ENCODE measurements at places on chromosomes 1 and 21.

DNA sequence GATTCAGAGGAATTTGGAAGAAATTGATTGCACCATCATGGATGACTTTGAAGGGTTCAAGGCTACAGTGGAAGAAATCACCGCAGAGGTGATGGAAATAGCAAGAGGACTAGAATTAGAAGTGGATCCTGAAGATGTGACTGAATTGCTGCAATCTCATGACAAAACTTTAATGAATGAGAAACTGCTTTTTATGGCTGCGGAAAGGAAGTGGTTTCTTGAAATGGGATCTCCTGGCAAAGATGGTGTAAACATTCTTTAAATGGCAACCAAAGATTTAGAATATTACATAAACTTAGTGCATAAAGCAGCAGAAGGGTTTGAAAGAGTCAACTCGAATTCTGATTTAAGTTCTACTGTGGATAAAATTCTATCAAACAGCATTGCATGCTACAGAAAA is 698.6 kb downstream of the PLA2G4A start:
- DNase-seq = no peak

GRCh38 chr21:30579346-30579745 is 10.9 kb downstream of the KRTAP22-2 start:
- no peak for DNase-seq

- no peak for DNase-seq
Observed at GRCh38 chr1:66552829-66553228, 18.9 kb downstream of the SGIP1 start.

- DNase-seq = no peak
Observed at GRCh38 chr1:4115191-4115900, 215.3 kb upstream of the C1orf174 start.

GRCh38 chr1:31441558-31441957 is 28.5 kb downstream of the SERINC2 start:
- DNase-seq = no peak

DNA sequence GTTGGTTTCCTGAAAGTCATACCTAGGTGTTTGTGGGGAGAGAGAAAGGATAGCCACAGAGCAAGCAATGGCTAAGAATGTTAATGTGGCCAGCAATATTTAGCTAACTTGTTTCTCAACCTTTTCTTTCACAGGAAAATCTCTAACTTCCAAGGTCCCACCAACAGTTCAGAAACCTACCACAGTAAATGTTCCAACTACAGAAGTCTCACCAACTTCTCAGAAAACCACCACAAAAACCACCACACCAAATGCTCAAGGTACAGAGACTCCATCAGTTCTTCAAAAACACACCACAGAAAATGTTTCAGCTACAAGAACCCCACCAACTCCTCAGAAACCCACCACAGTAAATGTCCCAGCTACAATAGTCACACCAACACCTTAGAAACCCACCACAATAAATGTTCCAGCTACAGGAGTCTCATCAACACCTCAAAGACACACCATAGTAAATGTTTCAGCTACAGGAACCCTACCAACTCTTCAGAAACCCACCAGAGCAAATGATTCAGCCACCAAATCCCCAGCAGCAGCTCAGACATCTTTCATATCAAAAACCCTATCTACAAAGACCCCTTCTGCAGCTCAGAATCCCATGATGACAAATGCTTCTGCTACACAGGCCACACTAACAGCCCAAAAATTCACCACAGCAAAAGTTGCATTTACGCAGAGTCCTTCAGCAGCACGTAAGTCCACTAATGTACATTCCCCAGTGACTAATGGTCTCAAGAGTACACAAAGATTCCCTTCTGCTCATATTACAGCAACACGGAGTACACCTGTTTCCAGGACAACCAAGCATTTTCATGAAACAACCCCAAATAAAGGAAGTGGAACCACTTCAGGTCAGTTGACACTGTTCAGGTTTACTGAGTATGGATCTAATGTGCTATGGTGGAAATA is 15.3 kb downstream of the CD55 start:
- peak; percentile 70 for DNase-seq

DNA sequence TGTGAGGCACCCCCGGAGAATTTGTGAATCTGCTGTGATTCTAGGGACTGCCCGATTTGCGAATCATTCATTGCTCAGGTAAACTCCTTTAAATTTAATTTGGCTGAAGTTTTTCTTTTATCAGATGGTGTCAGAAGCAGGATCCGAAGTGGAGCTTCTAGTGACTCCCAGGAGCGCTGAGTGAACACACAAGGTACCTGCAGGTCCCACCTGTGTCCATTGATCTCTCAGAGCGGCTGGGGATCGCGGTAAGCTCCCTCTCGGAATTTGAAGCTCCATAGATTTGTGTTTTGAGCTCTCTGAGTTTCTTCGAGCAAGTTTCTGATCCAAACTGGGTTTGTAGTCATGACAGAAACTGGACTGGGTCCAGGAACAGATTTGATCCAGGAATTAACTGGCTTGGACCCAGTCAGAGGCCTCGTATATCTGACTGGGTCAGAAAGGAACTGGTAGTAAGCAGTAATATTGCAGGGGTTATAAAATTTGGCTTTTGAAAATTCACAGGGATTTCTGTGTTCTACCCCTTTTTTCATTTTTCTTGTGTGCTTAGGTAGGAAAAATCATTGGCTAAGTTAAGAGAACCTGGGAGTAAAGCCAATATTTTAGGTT is 56.2 kb upstream of the EDEM3 start:
- DNase-seq = no peak

DNA sequence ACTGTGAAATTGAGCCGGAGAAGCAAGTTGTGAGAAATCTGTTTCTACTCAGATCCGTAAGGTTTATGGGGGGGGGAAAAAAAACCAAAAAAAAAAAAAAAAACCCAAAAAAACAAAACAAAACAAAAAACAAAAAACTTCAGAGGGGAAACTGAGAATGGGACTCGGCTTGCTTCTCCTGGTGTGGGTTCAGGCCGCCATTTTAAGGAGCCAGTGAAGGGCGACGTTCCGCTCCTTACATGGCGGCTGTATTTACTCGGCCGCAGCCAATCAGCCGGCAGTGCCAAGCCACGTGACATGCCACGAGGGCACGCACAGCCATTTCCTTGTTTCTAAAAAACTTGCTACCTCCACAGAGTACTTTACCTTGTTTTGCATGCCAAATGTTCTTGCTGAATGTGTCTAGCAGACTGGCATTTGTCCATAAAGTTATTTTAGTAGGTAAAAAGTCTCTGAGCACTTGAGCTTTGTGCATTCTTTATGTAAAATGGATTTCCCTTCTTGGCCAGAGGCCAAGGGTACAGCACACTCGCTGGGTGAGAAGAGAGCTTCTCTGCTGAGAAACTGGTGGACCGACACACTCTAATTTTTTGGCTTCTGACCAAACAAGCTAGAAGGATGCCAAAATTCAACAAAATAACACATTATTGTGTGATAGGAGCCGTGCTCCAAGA is 101.8 kb downstream of the NFIA start:
- no peak for DNase-seq

DNA sequence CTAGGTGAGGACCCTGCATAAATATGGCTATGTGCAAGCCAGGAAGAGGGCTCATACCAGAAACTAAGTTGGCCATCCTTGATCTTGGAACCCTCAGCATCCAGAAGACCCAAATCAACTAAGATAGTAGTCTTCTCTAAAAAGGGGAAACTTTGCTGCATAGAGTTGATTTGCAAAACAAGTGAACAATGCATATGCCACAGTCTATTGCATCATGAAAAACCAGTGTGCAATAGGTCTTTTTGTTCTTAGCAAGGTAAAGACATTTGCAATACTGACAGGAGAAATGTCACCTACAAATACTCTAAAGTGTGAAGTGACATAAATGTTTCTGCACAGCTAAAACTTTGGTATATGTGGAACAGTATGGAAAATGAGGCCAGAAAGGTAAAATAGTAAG is 2.0 kb upstream of the IFI16 start:
- no peak for DNase-seq

GRCh38 chr1:12618965-12619791 is 1.2 kb upstream of the DHRS3 start:
- DNase-seq = no peak

- DNase-seq = no peak
Observed at GRCh38 chr1:243819438-243819839, 30.6 kb downstream of the AKT3 start.

- DNase-seq = no peak
Observed at GRCh38 chr1:8540261-8540941, 222.5 kb downstream of the SLC45A1 start.

DNA sequence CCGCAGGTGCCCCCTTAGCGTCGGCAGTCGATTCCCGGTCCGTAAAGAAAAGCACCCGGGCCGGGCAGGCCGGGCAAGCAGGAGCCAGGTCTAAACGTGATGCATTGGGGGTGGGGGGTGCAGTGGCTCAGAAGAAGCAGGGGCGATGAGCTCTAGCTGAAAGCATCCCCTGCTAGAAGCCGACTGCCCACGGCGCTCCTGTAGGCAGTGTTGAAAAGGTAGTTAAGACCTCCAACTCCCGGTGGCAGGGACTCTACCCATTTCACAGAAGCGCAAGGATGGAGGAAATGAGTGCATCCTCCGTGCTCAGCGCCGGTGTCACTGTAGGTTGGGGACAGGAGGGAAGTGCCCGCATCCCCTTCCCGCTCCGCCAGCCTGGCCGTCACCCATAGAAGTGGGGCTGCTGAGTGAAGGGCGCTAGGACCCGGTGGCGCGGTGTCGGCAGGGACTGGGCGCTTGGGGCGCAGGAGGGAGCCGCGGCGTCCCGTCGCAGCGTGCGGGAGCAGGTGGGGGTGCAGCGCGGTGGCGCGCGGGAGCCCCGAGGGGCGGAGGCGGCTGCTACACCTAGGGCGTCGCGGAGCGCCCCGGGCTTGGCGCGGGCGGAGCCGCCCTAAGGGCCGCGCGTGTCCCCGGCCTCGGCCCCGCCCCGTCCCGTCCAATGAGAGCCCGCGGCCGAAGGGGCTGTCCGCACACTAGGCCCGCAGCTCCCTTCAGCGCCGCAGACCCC is at the start of gene WNT2B:
WNT2B (plus strand) TSS at position 688 of the 727 bp plus-strand sequence. CDS start 298 bp downstream, outside the sequence.
- DNase-seq = no peak

DNA sequence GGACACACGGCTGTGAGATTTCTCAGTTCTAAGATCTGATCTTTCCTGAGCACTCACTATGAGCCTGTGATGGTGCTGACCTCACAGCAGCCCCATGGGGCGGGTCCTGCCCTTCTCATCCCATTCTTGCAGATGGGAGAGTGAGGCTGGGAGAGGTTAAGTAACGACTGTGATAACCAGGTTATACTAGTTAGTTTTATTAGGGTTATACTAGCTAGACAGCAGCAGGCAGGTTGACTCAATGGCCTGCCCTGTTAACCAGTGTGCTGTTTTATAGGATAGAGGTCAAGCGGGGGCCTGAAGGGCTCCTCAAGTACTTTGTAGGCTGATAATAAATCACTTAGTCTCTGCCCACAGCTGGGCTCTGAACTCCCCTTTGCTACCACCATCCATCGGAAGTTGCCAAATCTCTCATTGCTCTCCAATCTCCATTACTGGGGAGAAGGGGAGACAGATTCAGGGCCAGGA is 4.8 kb downstream of the CNTN2 start:
- no peak for DNase-seq

- no peak for DNase-seq
Observed at GRCh38 chr1:223456747-223457146, 63.5 kb downstream of the CCDC185 start.

GRCh38 chr1:219206350-219206749 is 32.7 kb downstream of the LYPLAL1 start:
- no peak for DNase-seq

DNA sequence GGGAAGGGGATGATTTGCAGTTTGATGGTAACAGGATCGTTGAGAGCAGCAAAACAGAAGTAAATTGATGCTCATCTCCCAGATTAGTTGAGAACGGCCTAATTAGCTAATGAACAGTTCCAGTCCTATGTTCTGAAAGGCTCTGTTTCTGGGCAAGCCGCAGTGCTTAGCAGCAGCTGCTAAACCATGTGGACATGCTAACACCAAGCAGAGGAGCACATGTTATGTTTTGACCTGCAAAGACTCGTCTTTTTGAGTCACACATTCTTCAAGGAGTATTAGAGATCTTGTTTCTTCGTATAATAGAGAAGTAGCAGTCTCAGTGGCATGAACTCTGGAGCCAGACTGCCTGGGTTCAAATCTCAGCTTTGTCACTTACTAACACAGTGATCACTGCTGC is 58.1 kb downstream of the CACNA1E start:
- DNase-seq = no peak

DNA sequence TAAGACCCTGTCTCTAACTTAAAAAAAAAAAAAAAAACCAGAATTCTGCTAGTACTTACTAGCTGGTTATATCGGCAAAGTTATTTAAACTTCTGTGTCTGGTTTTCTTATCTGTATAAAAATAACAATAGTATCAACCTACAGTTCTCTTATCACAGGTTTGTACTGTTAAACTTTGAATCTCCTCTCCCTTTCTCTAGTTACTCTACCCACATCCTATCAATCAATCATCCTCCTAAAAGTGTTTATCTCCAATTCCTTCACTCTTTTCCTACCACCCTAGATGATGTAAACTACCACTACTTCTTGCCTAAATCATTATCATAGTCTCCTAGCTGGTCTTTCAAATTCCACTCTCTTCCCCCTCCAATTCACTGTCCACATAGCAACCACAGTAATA is 27.6 kb downstream of the USP33 start:
- no peak for DNase-seq

DNA sequence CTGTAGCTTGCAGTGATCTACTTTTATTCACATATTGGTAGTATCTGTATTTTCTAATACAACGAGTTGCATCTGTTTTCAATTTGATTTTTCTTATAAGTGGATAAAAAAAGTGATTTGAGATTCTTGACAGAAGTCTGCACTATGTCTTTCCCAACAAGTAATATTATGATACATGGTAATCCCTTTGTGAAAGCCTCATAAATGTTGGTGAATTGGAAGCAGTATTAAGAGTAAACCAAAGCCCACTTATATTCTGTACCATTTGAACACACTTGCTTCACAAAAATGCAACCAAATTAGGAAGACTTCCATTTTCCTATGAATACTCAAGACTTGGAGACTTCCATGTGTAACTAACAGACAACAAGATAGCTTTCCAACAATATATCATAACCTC is 172.0 kb downstream of the HMCN1 start:
- DNase-seq = no peak

DNA sequence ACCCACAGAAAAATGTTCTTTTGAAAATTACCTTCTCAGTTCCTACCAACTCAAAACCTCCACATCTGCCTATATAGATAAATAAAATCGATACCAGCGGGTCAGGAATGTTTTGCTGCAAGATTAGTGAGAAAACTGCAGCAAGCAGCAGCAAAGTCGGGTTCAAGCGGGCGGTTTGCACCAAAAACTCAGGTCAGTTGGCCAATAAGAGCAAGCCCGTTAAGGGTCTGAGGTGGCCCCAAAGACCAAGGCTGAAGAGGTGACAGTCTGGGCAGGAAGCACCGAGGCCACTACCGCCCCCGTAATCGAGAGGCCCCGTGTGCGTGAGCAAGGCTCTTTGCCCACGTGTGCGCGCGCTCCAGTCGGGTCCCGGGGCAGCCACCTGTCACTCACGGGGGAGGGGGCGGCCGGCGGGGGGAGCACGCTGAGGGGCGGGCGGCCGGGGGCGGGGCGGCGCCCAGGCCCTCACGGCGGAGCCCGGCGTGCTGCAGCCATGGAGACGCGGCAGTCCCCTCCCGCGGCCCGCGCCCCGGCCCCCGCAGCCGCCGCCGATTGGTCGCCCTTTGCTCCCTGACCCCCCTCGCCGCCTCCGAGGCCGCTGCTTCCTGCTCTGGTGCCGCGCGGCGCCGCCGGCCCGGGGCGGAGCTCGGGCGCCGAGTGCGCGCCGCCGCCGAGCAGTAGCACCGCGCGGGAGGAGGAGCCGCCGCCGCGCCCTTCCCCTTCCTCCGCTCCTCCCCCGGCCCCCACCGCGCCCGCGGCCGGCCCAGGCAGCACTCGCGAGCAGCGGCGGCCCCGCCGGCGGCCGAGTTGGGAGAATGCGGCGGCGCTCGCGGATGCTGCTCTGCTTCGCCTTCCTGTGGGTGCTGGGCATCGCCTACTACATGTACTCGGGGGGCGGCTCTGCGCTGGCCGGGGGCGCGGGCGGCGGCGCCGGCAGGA is at the start of gene GALNT2:
GALNT2 (plus strand) TSS at position 773 of the 939 bp plus-strand sequence; CDS start at position 816, 43 bp downstream.
- peak; percentile 86 for DNase-seq
